ENCODE measurements at places on chromosomes 2 and 18.
A peak's percentile ranks its signal among the peaks of the same experiment; 100 is the strongest.

- DNase-seq: no peak
Observed at GRCh38 chr2:214019973-214020345, 390.9 kb upstream of the VWC2L start.

GRCh38 chr2:98810588-98810928 is 79.6 kb upstream of the MGAT4A start:
- DNase-seq: no peak

DNA sequence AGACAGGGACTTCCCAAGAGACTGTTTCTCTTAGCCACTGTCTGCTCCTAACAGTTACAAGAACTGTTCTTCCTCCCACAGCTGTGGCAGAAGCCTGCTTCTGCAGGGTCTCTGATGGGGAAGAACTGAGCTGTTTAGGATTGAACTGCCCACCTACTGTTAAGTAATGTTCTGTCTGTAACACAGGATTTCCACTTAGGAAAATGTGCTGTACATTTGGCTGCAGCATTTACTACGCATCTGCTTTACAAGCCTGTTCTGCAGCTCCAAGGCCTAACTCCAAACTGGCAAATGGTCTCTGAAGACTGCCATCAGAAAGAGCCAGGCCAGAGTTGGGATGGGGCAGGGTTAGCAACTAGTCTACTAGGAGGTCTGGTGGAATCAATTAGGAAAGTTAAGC is 87.8 kb upstream of the UPP2 start:
- no peak for DNase-seq

GRCh38 chr18:34083910-34084535 is 140.7 kb downstream of the NOL4 start:
- no peak for DNase-seq

- no peak for DNase-seq
Observed at GRCh38 chr2:75488157-75488556, 72.6 kb downstream of the EVA1A start.

GRCh38 chr2:161122772-161123530 is 37.3 kb upstream of the TANK start:
- DNase-seq: no peak

- no peak for DNase-seq
Observed at GRCh38 chr2:15829985-15830384, 110.4 kb upstream of the MYCN start.

DNA sequence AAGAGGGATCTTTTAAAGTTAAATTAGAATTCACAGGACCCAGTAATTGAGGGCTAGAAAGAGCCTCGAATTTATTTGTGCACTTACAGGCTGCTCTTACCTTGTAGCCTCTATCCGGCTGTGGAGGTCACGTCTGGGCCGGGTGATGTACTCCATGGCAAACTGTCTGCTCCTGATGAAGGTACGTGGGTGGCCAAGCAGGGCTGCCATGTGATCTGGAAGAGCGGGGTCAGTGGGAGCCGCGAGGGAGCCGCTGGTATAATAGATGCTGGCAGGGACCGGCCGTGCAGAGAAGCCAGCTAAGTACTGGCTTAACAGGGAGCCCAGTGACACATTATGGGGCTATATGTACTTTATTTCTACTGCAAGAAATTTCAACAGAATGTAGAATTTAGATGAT is 59.2 kb downstream of the ADI1 start:
- DNase-seq: no peak

DNA sequence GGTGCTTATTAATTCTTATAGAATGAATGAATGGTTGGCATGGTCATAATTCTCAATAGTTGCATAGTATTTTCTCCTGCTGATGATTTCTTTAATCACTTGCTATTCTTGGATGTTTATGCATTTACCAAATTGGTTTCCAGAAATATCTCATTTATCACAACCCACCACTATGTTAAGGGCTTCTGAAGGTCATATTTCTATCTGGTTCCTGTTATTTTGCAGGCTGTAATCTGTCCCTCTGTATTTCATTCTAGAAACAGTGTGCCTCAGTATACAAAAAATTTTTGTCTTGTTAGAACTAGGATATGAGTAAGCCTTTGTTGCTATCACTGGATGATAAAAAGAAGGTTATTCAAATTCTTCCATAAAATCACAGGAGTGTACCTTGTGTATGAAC is 6.1 kb upstream of the ATP8B1 start:
- no peak for DNase-seq

DNA sequence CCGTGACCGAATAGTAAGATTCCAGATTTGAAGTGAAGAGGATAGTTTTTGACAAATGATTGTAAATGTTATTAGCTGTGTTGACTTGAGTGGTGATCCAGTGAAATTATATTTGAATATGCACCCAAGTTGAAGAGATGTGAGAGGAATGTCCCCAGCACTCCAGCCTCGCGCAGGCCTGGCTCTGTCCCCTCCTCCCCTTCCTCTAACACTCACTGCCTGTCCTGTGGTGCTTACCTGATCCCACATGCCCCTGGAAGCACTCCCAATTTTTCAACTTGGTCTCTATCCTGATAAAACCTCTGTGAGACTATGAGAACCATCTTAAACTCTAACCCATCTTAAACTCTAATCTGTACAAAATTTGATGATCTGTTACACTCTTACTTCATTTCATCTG is 154.7 kb upstream of the LRP1B start:
- DNase-seq: no peak

- no peak for DNase-seq
Observed at GRCh38 chr2:203470371-203470770, 64.7 kb downstream of the RAPH1 start.

- DNase-seq: no peak
Observed at GRCh38 chr18:29711932-29712331, 1330.6 kb downstream of the DSC3 start.

DNA sequence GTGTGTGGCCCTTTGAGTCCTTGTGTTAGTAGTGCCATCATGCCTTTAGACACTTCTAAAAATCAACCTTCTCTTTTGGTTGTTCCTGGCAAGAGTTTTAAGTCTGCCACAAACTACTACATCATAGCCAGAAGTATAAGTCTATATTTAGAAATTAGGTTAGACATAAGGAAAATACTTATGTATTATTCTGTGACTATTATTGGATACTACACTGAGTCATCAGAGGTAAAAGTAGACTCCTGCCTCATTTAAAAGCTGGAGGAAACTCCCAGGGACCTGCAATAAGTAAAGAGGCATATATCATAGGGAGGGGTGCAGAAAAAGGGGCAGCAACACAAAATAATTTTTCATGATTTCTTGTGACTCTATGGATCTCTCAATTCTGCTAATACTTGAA is 99.4 kb upstream of the OSR1 start:
- DNase-seq: no peak

DNA sequence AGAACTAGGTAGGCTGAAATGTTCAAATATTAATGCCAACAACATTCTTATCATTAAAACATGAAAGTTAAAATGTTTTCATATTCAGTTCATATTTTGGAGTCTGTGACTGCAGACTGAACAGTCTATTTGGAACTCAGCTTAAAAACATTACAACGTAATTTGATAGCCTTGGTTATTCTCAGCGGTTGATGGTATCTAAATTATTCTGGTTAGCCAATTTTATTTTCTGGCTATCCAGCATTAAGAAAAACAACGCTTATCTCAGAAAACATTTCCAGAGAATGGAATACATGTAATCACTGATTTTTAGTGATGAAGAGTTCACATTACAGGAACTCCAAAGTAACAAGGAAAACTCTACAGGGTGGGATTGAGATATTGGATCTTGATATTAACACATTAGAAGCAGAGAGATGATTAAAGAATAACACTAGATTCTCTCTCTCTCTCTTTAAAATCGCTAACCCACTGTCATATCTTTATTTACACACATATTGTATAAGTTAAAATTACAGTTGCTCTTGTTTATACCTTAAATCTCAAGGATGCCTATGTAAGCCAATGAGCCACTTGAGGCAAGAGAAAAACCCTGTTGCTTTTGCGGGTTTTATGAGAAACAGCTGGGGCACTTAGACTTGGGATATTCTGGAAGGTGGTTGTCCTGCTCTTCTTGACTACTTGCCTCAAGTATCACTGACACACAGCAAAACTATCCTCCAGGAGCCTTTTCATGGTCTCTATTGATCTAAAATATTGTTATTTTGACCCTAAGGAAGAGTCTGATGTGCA is 84.9 kb downstream of the ICOS start:
- DNase-seq: no peak

GRCh38 chr2:240998706-240998994 is 232 bp downstream of the SNED1 start:
- no peak for DNase-seq

- no peak for DNase-seq
Observed at GRCh38 chr2:110215566-110216158, 3.3 kb upstream of the MTLN start.

GRCh38 chr18:34660572-34660971 is 49.5 kb upstream of the DTNA start:
- DNase-seq: no peak

- no peak for DNase-seq
Observed at GRCh38 chr2:127051116-127052056, 55.6 kb downstream of the BIN1 start.

DNA sequence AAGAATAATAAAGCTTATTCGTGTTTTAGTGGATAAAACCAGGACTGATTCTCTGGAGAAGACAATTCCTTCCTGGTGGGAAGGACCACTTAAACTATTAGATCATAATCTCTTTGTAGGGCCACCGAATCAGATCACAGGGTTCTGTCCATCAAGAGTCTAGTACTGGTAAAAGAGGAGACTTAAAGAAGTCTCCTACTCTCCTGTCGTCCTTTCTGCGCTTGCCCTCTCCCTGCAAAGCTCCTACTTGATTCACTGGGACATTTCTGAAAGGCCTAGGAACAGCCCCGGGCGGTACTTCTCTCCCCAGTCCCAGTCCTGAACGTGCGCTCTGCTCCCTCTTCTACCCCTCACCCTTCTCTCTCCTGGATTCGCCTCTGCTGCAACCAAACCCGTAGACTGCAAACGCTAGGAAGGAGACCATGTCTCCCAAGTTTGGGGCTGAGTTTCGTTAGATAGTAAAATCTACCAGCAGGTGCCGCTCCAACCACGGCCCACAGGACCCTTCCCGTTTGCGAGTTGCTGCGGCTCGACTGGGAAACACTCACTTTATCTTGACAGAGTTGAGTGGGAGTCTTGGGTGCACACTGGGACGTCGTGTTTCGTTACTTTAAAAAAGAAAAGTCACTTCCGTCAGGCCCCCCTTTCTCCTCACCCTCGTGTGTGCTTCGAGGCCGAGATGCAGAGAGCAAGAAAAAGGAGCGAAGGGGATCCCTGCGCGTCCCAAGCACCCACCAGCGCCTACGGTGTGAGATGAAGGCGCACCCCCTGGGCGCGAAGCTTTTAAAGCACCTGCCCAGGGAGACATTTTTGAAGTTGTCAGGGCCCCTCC is 923 bp downstream of the FIGLA start:
- DNase-seq: peak; percentile 47

DNA sequence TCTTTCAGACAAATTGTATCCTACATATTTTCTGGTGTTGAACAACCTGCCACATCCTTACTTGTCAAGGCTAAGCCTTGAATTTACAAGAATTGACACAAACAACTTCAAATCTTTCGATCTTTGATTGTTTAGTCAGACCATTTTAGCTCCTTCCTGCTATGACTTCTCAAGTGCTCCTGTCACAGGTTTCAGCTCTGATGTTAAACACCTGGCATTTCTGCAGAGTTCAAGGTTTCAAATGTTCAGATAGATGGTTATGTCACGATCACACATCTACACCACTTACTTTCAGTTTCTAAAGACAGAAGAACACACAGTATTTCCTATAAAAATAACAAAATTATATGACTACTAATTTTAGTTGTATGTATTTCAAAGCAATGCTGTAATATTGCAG is 84.0 kb downstream of the RND3 start:
- DNase-seq: no peak

DNA sequence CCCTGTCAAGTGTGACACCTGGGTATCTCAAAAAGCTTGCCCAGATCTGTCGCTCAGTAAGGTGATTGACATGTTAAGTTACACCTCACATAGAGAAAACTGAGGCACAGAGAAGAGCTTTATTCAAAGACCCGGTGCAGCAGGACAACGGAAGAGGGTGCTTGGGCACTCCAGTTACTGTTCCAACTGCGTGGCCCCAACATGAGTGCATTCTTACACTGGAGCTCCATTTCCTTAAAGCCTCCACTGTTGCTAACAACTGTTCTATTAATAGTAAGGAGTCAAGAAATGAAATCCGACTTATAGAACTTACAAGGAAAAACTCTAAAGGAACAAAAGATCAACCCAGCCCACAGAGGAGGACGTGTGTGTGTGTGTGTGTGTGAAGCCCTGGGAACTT is 54.8 kb upstream of the REV1 start:
- DNase-seq: no peak

DNA sequence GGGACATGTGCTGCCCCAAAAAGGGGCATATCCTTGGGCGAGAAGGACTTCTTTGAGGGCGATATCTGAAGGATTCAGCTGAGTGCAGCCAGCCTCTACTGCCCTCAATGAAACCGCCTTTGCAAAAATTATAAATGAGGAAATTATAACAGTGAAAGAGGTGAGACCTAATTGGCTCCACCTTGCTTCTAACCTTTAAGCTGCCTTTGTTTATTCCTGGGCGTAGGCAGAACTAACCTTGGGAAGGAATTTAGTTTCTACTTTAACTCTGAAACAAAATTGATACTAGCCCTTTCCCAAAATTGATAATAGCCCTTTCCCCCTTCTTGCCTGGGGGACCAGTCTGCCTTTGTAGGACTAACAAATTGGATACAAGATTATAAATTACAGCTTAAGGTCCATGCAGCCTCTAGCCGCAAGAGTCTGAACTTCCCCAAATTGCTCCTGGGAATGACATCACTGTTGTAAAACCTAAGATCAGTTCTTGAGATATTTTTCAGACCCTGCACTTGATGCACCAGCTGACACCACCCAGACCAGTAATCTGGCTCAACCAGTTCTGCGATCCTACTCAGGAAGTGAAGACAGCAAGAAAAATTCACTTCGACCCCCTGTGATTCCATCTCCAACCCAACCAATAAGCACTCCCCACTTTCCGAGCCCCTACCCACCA is 36.0 kb upstream of the ASAP2 start:
- no peak for DNase-seq

- DNase-seq: no peak
Observed at GRCh38 chr2:38655441-38655840, 10.5 kb upstream of the GALM start.

DNA sequence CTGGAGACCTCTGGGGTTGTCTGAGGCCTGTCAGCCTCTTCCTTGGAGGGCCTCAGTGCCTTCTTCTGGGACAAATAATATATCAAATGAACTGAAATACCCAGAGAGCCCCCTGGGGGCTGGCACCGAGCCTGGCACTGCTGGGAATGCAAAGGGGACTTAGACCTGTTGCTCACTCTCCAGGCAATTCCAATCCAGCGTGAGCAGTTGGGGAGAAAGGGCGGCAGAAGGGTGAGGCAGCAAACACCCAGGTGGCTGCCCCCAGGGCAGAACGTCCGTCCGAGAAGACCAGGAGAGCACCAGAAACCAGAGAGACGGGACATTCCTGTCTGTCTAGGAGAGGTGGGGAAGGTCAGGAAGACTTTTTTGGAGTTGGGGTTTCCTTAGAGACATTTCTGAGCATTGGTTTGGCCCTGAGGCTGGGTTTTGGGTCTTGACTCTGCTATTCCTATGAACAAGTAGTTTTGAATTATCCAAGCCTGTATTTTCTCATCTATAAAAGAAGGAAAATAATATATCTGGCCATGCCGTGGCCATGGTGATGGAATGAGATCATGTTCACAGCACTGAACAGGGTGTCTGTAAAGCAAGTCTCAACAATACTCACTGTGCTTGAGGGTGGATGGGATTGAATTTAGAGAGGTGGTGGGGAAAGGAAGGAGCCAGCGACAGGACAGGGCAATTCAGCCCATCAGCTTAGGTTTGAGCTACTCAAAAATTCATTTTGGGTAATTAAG is 44.3 kb upstream of the ZBTB7C start:
- no peak for DNase-seq

- no peak for DNase-seq
Observed at GRCh38 chr2:191155608-191156071, 4.8 kb upstream of the STAT4 start.

GRCh38 chr18:43661570-43661969 is 384.3 kb upstream of the SYT4 start:
- DNase-seq: no peak
